Activated naive CD8-positive, alpha-beta T cell treated with anti-CD3 and anti-CD28 coated beads, Interleukin-2, amount 10 ng/mL, durations not matched to agents 7 days and 5 days (primary cell): ENCODE measurements at places on chromosomes 3 and 15.

GRCh38 chr15:83206526-83207008 is 1.1 kb downstream of the HDGFL3 start:
- no peak for DNase-seq

DNA sequence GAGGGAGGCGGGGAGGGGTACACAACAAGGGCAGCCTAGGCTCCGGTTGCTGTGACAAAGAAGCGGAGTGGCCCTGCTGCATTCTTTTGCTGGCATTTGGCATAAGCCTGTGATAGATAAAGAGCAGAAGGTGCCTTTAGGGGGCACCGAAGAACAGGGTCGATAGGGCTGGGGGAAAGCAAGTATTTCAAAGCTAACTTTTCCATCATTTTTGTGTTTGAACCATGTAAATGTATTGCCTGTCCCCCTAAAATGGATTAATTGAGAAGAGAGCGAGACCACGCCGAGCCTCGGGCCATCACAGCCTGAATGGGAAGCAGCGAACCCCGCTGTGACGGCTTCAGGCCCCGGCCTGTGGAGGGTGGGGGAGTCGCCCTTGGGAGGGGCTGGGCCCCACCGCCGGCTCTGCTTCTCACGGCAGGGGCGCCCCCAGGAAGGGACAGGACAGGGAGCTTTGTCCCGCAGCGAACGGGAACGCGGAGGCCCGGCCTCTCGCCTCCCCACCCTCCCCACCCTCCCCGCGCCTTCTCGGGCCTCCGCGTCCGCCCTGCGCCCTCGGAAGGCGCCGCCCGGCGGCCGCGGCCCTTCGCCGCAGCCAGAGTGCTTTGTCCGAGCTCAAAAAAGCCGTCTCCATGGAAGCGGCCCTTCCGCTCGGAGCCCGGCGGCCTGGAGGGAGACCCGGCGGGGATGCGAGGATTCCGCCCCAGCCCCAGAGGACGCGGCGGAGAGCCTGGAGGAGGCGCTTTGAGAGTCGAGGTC is 32.4 kb upstream of the ALDH1L1 start:
- no peak for DNase-seq

GRCh38 chr15:101393172-101393571 is 96.3 kb downstream of the PCSK6 start:
- DNase-seq = no peak

GRCh38 chr3:159616234-159616825 is 372.3 kb upstream of the IL12A start:
- no peak for DNase-seq

DNA sequence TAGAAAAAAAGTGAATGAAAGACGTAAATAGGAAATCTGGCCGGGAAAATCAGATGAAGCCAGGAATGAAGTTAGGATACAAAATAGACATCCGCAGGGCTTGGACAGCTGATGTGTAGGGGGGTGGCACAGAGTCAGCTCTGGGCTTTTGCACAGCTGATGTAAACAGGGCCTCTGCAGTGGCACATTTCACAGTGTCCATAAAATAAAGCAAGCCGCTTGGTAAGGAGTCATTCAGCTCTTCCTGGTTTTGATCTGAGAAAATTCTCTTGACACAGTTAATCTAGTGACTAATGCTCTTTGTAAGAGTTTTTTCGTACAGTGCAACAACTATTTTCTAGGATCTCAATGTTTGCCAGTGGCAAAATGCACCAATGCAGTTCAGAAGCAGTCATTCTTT is 153.3 kb downstream of the USP13 start:
- DNase-seq = no peak

DNA sequence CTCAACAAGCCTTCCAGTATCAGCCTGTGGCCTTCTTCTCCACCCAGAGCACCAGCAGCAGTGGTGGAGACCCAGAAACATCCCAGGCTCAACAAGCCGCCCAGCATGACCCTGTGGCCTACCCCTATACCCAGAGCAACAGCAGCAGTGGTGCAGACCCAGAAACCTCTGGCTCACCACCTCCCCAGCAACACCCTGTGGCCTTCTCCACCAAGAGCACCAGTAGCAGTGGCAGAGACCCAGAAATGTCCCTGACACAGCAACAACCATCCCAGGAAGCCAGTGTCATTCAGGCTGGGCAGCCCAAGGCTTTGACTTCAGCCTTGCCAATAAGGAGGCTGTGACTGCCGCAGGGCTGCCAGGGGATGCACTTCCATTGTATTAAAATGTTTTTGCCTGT is 16.3 kb upstream of the EMC3 start:
- DNase-seq = no peak

DNA sequence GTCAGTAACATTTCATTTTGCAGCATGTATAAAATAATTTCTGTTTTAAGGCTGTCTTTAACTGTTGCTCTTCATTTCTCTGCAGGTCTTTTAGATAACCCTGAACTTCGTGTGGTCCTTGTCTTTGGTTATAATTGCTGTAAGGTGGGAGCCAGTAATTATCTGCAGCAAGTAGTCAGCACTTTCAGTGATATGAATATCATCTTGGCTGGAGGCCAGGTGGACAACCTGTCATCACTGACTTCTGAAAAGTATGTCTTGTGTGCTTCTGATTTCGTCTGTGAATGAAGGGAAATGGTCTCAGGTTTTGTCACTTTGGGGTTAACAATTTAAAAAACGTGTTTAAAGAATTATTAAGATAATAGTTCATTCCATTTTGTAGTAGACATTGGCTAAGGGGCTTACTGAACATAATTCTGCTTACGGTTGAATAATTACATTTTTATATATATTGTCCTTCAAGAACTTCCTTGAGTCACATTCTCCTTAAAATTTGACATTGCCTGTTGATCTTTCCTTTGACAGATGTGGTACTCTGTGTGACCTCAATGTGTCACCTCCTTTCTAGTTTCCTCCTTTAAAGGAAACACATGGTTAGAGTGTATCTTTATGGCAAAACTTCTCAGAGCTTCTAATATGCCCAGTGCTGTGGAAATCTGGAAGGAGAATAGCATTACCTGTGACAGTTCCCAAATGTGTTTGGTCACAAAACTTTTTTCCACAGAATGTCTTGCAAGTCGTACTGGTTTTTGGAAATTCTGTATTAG is 26.3 kb downstream of the FBXO22 start:
- DNase-seq = no peak

DNA sequence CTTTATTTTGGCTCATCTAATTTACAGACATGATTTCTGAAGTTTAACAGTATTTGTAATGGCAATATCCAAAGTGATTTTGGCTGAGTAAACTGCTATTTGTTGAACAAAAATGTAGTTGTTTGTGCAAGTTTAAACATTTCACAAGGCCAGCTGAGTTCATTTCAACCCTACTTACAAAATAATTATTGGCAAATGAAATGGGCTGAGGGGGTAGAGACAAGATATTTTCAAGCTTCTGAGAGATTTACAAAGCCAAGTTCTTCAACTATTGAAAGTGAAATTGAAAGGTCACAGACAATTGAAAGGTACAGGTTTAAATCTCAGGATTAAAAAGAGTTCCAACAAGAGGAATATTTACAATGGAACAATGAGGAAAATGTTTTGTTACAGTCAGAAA is 77.1 kb downstream of the DUT start:
- no peak for DNase-seq

- no peak for DNase-seq
Measured at GRCh38 chr15:48105936-48106335, 14.9 kb upstream of the SLC24A5 start.
